ENCODE measurements at places on chromosomes 2 and 18.

GRCh38 chr2:224948859-224949258, 93.4 kb downstream of the DOCK10 start:
- DNase-seq: peak; percentile 65

DNA sequence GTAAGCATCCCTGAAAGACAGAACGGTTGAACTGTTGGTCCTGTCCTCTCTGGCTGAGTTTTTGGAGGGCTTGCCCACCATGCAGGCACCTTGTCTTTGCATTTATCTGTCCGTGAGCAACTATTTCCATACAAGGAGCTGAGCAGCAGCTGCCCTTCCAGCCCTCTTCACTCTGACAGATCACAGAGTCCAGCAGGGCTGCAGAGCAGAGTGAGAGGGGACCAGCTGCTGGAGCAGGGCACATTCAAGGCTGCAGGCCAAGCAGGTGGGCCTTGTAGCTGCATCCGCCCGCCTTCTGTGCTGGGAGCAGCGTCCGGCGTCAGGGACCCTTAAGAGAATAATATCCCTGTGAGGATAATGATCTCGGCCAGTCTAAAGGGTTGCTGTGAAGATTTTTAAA, 9.5 kb downstream of the SMYD1 start:
- no peak for DNase-seq

GRCh38 chr2:56583796-56584315, 400.1 kb downstream of the CCDC85A start:
- DNase-seq: no peak

DNA sequence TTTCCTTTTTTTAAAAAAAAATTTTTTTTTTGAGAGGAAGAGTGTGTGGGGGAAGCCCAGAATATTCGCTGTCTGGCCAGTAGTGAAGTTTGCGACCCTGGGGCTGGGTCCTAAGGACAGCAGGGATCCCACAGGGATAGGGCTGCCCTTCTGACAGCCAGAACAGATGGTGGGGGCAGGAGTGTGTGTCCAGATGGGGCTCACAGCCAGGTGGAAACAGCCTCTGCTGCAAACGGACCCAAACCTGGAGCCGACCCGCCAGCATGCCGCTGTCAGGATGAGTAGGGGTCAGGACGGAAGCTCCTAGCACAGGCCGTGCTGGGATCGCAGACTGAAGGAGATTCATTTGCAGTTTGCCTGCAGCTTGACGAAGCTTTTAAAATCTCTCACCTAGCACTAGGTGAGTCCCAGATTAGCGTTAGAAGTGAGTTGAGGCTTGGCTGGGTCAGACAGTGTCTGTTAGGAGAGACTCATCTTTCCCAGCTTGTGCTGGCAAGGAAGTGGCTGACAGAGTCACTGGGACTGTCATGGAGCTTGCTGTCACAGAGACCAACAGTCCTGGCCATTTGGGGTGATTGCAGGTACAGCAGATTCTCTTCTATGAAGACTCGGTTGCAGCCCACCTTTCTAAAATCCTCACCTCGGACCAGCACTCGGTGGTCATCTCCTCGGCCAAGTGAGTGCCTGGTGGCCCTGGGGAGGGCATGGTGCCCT, 93.4 kb downstream of the DGKD start:
- DNase-seq: peak; percentile 6

GRCh38 chr2:199804831-199805230, 46.2 kb downstream of the FTCDNL1 start:
- DNase-seq: no peak

DNA sequence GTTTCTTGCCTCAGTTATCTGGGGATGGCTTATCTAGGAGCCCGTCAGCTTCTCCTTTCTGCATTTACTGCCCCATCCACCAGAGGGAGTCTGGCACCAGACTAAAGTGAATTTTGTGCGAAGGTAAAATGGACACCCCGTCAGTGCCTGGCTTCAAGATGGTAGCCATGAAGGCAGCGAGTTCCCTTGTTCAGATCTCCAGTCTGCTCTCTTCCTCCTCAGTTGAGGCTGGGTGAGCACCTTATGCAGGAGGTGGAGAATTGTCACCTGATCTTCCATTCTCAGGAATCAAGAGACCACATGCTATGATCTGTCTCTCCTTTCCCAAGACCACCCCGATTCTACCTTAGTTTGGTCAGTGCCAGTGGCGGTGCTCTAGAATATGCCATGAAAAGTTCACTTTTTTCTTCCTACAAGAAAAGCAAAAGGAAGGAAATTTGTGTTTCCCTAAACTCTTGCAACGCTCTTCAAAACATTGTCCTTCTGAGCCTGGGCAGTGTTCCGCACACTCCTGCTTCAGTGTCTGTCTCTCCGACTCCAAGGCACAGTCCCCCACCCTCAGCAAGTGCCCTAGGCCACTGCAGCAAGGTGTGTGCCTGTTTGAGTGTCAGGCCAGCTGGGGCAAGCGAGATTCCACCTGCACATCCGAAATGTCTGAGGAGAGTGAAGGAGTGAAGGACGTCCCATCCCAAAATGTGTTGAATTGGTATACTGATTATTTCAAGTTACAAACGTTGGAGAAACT, 168.6 kb downstream of the SS18 start:
- peak; percentile 25 for DNase-seq

DNA sequence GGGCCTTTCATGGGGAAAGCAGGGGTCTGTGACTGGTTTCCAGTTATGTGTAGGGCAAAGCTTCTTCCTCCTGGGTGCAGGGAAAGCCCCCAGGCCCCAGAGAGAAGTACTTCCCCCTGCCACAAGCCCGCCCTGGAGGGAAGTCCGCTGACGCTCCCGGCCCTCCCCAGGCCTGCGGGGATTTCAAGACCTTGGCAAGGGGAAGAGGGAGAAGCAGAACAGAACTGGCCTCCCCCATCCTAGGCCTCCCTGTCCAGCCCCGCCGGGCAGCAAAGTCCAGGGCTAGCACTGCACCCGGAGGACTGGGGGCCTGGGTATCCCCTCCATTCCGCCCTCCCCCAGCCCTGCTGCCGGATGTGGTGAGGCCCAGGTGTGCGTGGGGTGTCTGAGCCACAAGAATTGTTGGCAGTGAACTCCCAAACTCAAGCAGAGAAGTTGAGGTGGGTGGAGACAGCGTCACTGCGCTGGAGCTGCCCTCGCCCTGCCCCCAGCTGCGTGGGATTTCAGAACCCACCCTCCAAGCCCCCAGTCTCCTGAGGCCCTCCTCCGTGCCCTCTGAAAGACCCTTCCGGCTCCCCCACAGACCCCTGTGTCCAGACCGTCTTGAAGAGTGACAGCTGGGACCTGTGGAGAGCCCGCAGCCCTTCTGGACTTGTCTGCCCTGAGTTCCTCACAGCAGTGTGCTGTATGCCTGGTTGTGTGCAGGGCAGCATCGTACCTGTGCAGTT, 1.1 kb upstream of the DUSP2 start:
- peak; percentile 91 for DNase-seq

DNA sequence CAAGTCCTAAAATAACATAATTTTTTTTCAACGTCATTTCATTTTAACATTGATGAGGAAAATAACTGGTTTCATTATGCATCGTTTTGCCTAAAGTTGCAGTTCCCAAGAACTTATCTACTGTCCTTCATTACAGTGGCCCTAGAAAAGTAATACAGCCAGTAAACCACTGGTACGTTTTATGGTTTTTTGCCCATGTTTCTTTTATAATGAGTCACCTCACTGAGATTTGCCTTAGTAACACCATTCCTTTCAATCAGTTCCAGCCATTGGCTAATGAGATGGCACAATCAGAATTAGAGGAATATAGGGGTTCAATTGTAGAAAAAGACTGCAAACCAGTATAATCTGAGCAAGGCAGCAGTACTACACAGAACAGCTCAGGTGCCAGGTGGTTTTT, 422.6 kb upstream of the LYPD1 start:
- no peak for DNase-seq

DNA sequence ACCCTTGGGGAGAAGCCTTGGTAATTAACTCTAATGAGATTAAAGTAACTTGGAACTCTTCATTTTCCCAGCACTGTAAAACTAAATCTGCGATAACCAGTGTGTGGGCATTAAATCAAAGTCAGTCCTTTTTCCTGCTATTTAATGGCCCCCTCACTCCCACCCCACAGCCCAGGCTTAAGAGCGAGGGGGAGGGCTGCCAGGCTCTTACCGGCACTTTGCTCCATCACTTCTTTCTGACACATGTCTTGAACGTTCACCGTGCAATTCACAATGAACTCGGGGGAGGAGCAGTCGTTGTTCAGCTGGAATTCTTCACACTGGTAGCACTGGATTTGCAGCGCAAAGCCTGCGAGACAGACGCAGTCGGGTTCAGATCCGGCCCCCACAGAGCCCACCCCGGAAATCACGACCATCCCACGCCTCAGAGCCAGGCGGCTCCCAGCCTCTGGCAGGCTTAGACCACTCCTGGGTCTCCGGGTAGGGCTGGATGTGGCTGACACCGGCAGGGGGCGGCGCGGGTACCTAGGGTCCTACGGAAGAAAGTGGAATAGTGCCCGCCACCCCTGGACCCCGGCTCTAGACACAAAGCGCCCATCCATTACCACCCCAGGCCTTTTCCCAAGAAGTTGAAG, 1.7 kb downstream of the LYPD1 start:
- DNase-seq: no peak

- DNase-seq: no peak
Measured at GRCh38 chr2:97769711-97770110, 56.3 kb downstream of the ZAP70 start.

DNA sequence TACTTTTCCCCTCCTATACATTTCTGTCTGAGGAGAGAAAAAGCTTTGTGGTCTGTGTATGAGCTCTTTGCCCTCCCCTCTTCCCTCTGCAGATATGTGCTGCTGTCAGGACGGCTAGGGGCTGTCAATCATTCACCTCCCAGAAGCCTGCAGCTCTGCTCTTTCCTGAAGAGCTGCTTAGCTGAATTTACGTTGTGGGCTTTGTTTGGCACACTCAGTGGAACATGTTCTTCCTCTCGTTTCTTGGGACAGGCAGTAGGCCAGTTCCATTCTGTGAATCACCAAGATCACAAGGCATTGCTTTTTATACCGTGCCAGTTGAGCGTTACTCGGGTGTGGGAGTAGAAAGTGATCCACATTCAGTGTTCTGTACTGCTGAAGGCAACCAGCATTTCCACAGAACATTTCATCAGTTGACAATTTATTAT, 136.7 kb downstream of the LAMA3 start:
- no peak for DNase-seq

DNA sequence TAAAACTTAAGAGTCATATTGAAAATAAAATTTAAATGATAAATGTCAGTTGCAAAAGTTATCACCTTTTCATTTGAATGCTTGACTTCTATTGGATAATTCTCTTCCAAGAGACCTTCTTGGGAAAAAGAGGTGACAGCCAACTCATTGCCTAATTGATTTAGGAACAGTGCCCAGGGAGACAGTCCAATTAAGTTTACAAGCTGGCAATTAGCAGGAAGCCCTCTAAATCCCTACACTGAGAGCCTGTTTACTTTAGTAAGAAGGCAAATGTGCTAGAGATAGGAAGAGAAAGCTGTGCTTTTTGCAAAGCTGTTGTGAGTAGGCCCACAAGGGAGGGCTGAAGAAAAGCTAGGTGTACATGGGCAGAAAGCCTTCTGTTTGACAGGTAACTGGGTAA, 189.1 kb downstream of the WDPCP start:
- no peak for DNase-seq

Data from CD4-positive, alpha-beta T cell treated with Interleukin-4 for 1 hour (primary cell).